Stimulated activated CD4-positive, alpha-beta T cell treated with anti-CD3 and anti-CD28 coated beads, Interleukin-1b, Interleukin-23, amount 100 ng/mL, for 24 hours (primary cell): ENCODE measurements at places on chromosomes 7 and 10.

DNA sequence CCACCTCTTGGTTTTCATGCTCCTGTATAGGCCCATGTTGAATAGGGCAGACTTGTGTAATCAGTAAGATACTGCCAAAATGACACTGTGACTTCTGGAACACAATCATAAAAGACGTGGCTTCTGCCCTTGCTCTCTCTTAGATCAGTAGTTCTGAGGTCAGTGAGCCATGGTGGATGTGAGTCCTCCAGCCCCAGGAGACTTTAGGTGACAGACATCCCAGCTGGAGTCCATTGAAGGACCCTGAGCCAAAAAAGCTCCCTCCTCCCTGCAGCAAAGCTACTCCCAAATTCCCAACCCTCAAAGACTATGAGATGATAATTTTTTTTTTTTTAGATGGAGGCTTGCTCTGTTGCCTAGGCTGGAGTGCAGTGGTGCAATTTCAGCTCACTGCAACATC, 3.2 kb upstream of the RADIL start:
- no peak for DNase-seq

DNA sequence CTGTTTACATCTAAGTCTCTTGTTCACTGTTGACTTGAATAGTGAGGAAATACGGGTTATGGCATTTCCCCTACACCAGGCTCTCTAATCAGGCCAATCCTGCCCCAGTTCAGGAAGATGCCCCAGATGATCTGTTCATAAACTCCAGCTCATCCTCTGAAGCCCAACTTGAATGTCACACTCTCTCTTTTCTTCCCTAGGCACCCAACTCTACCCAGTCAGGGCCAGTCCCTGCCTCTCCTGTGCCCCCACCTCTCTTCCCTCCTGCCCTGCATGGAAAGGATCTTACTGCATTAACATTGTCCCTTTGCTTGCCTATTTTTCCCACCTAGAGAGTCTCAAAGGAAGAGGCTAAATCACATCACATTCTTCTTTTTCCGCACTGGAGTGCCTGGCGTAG, 10.6 kb upstream of the TRPV6 start:
- DNase-seq: no peak

- DNase-seq: no peak
Observed at GRCh38 chr7:16889851-16890415, 8.2 kb upstream of the AGR3 start.

DNA sequence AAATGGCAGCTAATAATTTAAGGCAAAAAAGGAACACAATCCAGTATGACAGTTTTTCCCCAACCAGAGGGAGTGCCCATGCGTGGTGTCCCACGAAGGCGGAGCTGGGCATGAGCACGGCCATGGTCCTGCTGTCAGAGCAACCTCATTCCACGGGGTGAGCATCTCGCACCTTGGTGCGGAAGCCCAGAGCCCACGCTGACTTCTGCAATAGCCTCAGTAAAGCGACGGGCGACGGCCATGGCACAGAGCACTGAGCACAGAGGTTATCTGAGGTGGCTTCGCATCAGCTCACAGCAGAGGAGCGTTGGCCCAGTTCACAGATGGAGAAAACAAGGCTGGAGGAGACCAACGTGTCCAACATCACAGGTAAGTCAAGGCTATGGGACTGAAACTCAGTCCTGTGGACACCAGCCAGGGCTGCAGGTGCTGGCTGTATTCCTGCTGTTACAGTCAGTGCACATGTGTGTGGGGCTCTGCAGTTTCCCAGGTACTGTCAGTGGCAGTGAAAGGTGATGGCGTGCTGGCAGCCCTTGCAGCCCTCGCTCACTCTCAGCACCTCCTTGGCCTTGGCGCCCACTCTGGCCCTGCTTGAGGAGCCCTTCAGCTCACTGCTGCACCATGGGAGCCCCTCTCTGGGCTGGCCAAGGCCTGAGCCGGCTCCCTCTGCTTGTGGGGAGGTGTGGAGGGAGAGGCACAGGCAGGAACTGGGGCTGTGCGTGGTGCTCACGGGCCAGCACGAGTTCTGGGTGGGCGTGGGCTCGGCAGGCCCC, 525.6 kb downstream of the PTPRN2 start:
- no peak for DNase-seq

- DNase-seq: no peak
Observed at GRCh38 chr7:116501425-116502167, 2.1 kb downstream of the CAV2 start.

GRCh38 chr7:73976761-73977618, 51.0 kb upstream of the ELN start:
- no peak for DNase-seq

DNA sequence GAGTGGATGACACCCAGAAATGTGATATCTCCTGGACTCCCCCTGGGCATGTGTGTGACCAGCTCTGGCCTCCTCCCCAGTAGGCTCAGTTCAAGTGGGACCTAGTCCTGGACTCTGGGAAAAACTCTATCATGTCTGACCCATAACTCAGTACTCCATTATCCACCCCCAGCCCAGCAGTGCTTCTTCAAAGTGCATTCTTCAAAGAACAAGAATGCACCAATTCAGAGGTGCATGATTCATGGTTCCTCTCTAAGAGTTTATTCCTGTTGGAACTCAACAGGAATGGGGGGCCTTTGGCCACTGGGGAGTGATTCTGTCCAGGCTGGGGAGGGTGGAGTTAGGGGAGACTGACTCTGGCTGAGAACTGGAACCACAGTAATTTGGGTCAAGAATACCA, 173.6 kb upstream of the CXCL12 start:
- no peak for DNase-seq

GRCh38 chr10:132833421-132834111, 47.6 kb upstream of the NKX6-2 start:
- DNase-seq: no peak

- DNase-seq: no peak
Observed at GRCh38 chr10:106636766-106637491, 527.6 kb downstream of the SORCS1 start.

GRCh38 chr10:102657451-102657850, 13.2 kb downstream of the TRIM8 start:
- no peak for DNase-seq

DNA sequence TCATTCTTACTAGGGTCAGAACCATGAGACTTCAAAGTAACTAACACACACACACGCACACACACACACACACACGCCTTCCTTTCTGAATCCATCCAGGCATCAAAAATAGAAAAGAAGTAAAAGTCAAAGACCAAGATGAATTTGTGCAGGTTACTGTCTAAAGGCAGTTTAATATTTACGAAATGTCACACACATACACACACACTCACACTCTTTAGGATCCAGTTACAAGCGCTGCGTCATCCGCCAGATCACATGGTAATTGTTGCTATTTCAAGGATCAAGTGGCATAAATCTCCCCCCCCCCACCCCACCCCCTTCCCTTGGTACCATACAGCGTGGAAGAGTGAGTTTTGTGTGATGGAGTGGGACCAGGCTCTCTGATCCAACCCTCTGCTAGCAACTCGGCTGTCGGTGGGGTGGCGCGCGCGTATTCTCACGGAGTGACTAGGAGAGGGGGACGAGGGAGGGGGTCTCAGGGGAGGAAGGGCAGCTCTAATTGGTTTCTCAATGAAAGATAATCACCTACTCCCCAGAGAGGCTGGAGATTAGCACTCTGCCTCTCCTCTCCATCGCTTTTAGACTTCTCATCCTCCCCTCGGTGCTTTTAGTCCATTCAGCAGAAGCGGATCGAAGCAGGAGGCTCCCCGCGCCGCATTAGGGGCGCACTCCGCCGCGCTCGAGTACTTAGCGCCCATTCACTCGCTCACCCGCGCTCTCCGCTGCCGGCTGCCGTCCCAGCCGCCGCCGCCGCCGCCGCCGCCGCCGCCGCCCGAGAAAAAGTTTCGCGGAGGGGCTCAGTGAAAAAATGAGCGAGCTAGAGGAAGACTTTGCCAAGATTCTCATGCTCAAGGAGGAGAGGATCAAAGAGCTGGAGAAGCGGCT, 83.5 kb upstream of the PRKG1 start:
- DNase-seq: no peak

DNA sequence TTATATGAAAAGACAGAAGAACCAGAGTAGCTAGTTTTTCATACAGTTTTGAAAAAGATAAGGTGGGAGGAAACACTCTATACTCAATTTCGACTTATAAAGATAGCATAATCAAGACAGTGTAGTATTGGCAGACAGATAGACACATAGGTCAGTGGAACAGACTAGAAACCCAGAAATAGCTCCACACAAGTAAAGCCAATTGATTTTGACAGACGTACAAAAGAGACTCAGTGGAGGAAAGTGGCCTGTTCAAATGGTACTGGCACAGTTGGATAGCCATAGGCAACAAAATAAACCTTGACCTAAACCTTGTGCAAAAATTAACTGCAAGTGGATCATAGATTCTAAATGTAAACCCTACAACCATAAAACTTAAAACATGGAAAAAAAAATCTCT, 46.8 kb downstream of the MAPK8 start:
- no peak for DNase-seq

DNA sequence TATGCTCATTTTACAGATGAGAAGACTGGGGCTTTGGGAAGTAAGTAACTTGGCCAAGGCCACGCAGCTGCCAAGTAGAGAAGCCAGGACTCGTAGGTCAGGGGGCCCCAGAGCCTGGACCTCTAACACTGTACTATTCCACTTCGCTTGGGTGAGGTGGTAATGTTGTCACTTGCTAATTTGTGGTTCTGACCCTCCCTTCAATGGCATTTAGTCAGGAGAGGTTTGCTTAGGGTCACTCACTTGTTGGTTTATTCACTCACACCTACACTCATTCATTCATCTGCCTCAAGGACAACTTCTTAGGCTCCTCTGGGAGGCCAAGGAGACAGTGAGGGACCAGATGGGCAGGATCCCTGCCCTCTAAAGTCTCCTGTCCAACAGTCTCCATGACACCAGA, 21.3 kb downstream of the BTBD16 start:
- no peak for DNase-seq
